ENCODE measurements at places on chromosomes 1 and 21. TPM values are rescaled to one million over a fixed set of nuclear protein-coding genes. Genes with fewer than 3 reads are reported as not detected.

TNFSF4 gene
- 11.7 TPM for total RNA-seq

LAMTOR5 gene
- total RNA-seq: 113 TPM

AVPR1B gene
- not detected for total RNA-seq

AUNIP gene
- 1.6 TPM for total RNA-seq

EIF2D gene
- 39.8 TPM for total RNA-seq

PRSS38 gene
- total RNA-seq: not detected

SHCBP1L gene
- total RNA-seq: not detected

SPRR2A gene
- not detected for total RNA-seq

PLA2G2C gene
- total RNA-seq: not detected

AHCYL1 gene
- 51.6 TPM for total RNA-seq

CBR3 gene
- total RNA-seq: 5.6 TPM

AADACL3 gene
- not detected for total RNA-seq

ATF6 gene
- 48.7 TPM for total RNA-seq

SYTL1 gene
- total RNA-seq: 1.8 TPM

CELA2A gene
- total RNA-seq: not detected

NUP133 gene
- total RNA-seq: 29.9 TPM

RASSF5 gene
- 1.1 TPM for total RNA-seq

HLCS gene
- total RNA-seq: 12.3 TPM

CYP4Z1 gene
- total RNA-seq: not detected

TTLL7 gene
- 3.8 TPM for total RNA-seq

RYR2 gene
- not detected for total RNA-seq

AHDC1 gene
- 26.3 TPM for total RNA-seq

CR1 gene
- not detected for total RNA-seq

RNU1-1 gene
- under 0.01 TPM for total RNA-seq

SLC6A9 gene
- 1.5 TPM for total RNA-seq

All from glomerular endothelial cell (primary cell).